Stimulated activated CD4-positive, alpha-beta T cell treated with anti-CD3 and anti-CD28 coated beads, Interleukin-15, amount 100 ng/mL, for 1 hour (primary cell): ENCODE measurements at places on chromosomes 6 and 20.

GRCh38 chr6:4802312-4802935 is 26.2 kb downstream of the CDYL start:
- DNase-seq = no peak

DNA sequence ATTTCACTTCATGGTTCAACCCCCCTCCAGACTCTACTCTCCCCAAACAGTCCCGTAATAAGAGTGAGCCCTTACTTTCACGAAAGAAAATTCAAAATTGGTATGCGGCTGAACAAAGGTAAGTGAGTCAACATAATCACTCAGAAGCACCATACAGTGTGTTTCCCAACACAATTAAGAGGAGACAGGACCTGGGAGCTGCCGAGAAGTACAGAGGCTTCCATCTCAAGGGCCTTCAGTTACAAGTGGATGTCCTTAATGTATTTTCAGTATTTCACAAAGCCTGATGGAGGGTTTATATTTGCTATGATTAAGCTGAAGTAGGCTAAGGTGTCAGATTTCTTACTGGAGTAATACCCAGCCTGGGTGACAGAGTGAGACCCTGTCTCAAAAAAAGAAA is 51.1 kb downstream of the MYO6 start:
- DNase-seq = no peak

DNA sequence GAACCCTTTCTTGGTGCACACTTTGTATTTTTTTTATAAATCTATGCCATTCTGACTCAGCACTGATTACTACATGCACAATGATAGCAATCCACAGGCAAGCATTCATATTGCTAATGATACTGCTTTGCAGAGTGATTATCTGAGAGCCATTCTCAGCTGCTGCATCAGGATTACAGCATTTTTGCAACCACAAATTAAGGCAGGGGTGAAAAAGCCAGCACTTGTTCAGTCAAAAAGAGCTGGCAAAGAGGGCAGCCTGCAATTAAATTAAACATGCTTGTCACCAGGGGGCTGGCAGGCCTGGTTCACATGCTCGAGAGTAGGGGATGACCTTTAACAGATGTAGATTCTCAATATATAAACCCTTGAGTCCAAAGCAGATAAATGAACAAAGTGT is 40.7 kb upstream of the SLC17A4 start:
- DNase-seq = no peak

DNA sequence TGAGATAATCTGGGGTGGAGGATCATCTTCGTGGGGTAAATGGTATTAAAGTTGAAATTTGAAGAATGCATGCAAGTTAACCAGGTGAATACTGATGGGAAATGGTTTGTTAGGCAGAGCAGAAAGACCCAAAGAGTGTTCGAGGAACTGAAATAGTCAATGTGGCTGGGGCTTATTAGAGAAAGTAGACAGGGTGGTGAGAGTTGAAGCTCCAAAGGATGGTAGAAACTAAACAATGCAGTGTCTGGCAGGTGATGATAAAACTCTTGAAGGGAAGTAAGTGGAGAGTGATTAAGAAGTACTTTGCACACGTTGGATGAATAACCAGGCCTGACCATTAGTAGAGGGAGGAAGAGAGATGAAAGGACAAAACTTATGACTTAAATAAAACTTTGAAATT is 39.8 kb upstream of the CENPW start:
- DNase-seq = no peak

DNA sequence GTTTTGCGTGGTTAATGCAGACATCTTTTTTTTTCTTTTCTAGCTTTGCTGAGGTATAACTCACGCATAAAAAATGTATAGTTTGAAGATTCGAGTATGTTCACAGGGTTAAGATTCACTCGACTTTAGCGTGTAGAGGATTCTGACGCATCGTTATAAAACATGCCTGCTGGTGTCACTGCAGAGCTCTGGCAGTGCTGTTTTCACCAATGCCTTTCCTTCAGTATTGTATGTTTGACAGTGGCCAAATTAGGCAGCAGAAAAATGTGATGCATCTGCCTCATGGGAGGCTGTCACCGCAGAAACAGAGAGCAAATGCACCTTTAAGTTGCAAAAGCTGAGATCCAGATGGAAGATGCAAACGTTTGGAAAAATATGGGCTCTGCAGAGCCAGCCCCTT is 18.0 kb upstream of the SIRPB2 start:
- no peak for DNase-seq

GRCh38 chr20:63282946-63283345 is 10.0 kb upstream of the COL20A1 start:
- no peak for DNase-seq

GRCh38 chr6:10217111-10217510 is 197.8 kb downstream of the TFAP2A start:
- DNase-seq = no peak

GRCh38 chr6:41939848-41940758 is 1.5 kb downstream of the CCND3 start:
- DNase-seq = no peak

DNA sequence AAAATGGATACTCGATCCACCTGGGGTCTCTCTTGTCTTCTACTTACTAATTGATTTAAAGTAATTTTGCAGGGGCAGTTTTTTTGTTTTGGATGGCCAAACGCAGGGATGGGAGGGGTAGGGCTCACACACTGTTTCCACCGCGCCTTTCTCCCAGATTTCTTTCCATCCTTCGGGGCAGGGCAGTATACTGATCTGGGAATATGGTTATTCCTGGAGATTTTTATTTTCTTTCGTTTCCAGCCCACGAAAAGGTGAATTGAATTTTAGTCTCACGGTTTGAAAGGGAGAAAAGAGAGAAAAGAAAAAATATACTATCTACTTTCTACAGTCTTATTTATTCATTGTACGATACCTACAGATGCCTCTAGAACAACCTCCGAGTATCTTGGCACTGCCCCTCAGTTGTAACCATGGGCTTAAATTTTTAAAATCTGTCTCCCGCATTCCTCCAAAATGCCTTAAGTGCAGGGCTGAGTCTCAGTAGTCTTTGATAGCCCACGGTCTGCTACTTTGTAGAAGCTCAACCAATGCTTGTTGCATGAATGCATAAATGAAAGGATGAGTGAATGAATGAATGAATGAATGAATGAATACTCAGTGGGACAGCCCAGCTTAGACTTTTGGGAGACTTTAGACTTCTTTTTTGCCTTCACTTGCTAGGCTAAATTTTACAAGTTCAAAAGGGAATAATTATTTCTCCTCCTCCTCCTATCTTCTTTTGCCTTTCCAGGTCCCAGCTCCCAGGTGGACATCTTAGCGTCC is 18.1 kb upstream of the TRIM27 start:
- no peak for DNase-seq

DNA sequence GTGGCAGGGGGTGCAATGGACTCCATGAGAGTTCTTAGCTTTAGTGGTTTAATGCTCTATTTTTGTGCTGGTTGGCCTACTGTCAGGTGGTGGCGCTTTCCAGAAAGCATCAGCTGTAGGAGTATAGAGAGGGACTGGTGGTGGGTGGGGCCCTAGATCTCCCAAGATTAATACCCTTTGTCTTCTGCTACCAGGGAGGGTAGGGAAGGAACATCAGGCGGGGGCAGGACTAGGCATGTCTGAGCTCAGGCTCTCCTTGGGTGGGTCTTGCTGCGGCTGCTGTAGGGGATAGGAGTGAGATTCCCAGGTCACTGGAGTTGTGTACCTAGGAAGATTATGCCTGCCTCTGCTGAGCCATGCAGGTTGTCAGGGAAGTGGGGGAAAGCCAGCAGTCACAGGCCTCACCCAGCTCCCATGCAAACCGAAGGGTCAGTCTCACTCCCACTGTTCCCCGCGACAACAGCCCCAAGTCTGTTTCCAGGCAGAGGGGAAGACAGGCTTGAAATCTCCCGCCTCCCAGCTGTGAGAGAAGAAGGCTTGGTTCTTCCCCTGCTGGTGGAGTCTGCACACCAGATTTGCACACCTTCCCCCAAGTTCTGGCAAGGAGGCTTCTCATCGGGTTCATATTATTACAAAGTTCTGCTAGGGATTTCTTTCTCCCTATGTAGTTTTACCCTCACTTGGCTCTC is 46.7 kb upstream of the PKIB start:
- DNase-seq = no peak
